ENCODE measurements at places on chromosomes 2 and 18.
A peak's percentile ranks its signal among the peaks of the same experiment; 100 is the strongest.

GRCh38 chr2:52879561-52879960 is 888.0 kb upstream of the CHAC2 start:
- no peak for DNase-seq

DNA sequence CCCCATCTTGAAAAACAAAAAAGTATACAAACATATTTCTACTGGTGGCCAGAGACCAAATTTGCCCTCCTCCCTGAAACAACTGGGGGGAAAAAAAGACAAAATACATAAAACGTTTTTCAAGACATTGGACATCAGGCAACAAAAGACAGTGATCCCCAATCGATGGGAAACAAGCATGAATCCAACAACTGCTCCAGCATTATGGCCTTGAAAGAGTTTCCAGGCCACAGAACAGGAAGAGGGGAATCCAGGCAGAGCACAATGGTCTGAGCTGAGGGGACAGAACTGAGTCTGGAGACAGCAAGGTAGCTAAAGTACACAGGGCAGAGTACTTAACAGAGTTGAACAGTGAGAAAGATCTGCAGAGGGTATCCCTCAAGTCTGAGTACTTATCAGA is 4.4 kb downstream of the CCDC88A start:
- no peak for DNase-seq

- DNase-seq: no peak
Observed at GRCh38 chr2:43934567-43934966, 61.2 kb downstream of the LRPPRC start.

- DNase-seq: peak; percentile 65
Observed at GRCh38 chr2:209476367-209477208, 52.7 kb downstream of the MAP2 start.

DNA sequence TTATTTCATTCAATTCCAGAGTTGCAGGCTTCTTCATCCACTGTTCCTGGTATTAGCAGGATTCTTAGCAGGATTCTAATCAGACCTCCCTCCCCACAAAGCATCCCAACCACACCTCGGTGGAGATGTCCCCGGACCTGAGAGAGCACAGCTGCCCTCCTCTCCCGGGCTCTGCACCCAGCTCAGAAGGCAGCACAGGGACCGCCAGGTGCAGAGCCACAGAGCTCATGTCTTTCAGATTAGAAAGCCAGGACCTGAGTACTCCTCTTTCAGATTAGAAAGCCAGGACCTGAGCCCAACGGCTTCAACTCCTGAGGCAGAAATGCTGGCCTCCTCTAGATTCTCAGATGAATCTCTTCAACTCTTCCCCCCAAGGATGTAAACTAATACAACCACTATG is 152.3 kb downstream of the MYO5B start:
- DNase-seq: no peak

GRCh38 chr18:7876354-7877104 is 309.4 kb downstream of the PTPRM start:
- no peak for DNase-seq

DNA sequence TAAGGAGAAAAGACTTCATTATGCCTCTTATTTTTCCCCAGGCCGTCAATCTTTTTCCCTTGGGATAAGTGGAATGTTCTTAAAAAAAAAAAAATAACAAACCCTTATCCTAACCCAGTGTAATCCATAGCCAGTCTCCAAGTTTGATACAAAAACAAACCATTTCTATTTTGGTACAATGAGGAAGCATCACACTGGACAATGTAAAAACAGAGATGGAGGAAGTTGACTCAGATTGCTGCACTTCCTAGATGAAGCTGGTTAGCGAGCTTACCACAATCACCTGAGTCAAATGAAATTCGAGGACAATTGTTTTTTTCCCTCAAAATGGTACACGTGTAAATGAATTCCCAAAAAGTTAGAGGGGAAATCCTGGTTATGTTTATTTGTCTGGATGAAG is 259.7 kb downstream of the TCF4 start:
- no peak for DNase-seq

DNA sequence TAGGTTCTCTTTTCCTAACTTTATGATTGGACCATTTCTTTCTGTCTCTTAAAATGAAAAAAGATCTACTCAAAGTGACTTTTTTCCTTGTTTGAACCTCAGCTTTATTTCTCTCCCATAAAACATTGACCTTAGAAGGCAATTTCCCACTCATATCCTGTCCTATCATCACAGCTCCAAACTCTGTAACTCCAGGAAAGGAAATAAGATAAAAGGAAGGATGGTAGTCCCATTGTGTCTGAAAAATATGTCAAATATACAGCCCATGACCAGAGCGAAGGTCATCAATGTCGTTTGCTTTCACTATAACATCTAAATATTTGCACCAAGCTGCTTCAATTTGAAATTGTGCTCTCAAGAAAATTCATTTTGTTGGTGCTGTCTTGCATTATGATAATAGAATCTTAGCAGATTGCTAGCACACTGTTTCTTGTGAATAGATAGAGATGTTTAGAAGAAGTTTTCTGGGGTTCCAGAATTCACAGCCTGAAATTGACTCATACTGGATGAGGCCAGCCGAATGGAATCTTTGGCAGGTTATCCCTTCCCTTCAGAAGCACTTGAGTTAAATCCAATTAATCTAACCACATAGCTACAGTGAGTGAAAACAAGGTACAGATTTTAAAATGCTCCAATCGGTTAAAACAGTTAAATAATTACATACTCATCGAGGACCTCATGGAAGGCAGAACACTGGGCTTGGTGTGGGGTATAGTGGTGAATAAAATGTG is 95.1 kb downstream of the CRIM1 start:
- DNase-seq: no peak

DNA sequence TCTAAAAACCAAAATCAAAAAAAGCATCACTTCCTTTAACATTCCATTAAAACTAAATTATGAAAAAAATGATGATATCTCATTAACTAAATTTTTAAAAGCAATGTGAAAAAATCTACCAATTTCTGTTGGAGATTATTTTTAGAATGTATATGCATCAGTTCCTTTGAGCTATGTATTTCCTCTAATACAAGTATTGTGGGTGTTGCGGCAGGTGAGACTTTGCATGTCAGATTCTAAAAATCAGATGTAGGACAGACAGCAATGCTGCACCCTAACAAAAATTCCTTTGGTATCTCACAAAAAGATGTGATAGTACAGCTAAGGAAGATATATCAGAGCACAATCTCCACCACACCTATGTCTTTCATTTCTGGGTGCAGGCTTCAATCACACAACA is 6.8 kb downstream of the MBD2 start:
- no peak for DNase-seq

- no peak for DNase-seq
Observed at GRCh38 chr2:204407204-204408014, 137.9 kb upstream of the PARD3B start.

DNA sequence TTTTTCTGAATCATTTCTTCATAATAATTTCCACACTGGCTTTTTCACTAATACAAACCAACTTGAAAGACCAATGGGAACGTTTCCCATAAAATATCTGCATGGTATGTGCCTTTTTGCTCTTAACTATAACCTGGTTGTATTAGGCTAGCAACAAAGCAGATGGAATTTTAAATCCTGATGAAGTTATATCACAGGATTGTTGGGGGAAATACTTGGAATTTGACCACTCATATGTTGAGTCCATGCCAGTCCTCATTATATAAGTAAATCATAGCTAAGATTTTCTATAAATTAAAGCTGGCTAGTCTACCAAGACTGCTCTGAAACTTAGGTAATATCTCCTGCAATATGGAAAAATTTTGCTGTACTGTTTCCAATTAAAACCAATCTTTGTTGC is 99.5 kb downstream of the TANC1 start:
- DNase-seq: no peak

- peak; percentile 6 for DNase-seq
Observed at GRCh38 chr2:173983391-173983871, 18.3 kb upstream of the SP3 start.

- no peak for DNase-seq
Observed at GRCh38 chr2:11357428-11357972, 13.1 kb upstream of the ROCK2 start.

GRCh38 chr18:26700728-26701127 is 152.4 kb upstream of the KCTD1 start:
- no peak for DNase-seq

- DNase-seq: no peak
Observed at GRCh38 chr2:86671337-86671981, 47.8 kb upstream of the RNF103 start.

DNA sequence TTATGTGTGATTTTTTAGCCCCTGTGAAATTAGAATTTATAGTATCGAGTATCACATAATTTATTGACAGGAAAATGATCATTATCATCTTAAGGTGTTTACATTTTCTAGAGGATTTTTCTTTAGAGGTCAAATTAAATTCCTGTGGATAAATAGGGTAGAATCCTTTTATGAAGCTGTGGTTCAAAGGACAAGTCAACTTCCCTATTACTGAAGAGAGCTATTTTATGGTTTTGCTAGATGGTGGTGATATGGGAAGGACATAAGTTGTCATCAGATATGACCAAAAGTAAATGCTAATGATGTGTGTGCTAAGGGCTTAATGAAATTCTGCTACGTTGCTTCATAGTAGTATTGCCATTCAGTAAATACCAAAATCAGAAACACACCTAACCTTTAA is 80.1 kb downstream of the EML4 start:
- DNase-seq: no peak

DNA sequence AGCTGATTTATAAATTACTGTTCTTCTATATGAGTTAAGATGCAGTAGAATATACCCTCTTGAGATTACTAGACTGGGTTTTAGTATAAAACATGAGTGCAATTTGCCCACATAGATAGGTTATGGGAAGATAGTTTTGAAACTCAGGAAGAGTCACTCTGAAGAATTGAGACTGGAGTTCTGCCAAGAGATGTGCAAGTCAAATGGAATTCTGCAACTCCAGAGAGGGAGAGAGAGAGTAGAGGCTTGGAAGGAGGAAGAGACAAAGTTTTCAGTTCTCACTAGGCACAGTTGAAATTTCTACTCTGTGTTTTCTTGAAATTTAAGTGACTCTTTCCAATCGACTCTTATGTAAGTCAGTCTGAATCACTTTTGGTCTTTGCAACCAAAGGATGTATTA is 878.8 kb downstream of the TSN start:
- DNase-seq: no peak

DNA sequence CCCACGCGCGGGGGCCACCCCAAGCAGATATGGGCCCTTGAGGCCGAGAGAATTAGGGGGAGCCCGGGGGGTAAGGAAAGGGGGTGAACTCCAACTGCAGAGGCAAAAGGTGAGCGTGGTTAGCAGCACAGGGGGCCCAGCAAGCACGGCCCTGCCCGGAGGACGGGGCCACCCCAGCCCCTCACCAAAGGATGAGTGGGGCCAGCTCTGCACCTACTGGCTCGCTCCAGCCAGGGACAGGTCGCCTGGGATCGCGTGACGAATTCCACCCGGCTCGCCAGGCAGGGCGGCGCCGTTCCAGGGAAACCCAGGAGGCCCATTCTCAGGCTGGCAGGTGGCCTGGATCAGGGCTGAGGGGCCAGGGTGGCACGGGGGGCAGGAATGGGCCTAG is 38.6 kb downstream of the BIN1 start:
- DNase-seq: no peak

- DNase-seq: no peak
Observed at GRCh38 chr2:2294183-2294690, 36.8 kb downstream of the MYT1L start.

DNA sequence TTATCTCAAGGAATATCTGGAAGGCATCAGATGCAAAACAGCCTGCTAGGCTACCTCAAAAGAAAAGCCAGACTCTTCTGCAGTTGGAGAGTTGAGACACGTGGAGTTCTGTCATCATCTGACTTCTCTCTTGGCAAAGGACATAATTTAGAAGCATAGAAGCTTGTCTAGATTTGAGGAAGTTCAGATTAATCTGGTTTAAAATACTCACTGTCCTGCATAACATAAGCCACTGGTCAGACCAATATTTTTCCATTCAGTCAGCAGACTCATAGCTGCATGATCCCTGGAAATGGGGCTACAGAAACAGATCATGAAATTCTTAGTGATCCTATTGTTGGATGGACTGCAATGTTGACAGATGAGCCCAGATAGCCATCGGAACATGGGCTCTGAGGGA is 349.0 kb downstream of the TXNL1 start:
- no peak for DNase-seq

DNA sequence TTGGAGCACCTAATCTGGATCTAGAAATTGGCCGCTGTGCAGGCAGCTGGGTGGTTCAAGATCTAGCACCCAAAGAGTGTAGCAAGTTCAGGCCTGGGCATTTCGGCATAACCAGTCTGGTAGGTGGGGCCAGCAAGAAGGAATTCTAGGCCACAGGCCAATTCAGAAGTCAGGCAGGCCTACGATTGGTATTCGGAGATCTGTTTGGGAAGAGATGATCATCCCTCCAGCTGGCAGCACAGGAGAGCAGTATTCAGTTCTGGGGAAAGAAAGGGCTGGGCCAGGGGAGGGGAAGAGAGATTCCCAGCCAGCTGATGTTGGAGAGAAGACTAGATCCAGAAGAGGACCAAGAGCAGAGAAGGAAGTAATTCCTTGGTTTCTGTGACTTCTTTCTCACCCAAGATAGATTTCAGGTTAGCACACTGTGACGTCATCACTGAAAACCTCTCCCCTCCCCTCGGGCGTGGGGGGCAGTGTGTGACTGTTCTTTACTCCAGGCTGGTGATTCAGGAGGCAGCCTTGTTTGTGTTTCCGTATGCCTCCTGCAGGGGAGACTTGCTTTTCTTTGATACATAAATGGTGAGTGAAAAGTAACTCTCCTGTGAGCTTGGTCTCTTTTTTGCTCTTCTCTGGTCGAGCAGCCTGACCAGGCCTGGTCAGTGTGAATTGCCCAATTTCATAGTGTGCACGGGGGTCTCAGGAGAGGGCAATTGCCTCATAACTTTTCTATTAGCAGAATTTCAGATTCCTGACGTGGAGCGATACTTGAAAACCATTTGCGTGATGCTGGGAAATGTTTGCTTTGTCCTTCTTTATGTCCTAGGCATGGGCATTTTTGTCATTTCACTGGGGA is 61.1 kb downstream of the MEIS1 start:
- no peak for DNase-seq

- no peak for DNase-seq
Observed at GRCh38 chr2:62941413-62941812, 109.2 kb upstream of the OTX1 start.

DNA sequence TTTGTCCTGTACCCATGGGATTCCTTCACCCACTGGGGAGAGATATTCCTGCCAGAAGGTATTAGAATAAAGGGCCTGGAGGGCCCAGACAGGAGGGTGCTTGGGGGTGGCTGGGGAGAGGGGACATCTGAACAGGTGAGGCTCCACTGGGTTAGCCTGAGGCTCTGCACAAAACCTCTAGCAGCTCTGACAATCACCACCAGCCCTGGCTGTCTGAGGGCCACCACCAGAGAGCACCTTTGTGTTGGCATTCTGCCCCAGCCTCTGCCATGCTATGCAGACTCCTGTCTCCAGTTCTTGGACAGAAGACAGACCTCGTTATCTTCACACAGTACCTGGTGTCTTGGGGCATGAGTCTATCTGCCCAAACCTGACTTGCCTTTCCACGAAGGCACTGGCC is 25.3 kb downstream of the SLC16A14 start:
- no peak for DNase-seq

Data from nucleus accumbens (tissue), 56 donors.